IgD-negative memory B cell (primary cell): ENCODE measurements at places on chromosomes 12 and 14. TPM values are rescaled to one million over a fixed set of nuclear protein-coding genes. Genes with fewer than 3 reads are reported as not detected.

BHLHE41 gene
- polyA plus RNA-seq: 19.0 TPM

PLEKHH1 gene
- not detected for polyA plus RNA-seq

PIP4P1 gene
- 63.7 TPM for polyA plus RNA-seq

TROAP gene
- polyA plus RNA-seq: not detected

AMN gene
- 15.0 TPM for polyA plus RNA-seq

PZP gene
- not detected for polyA plus RNA-seq
